ENCODE measurements at places on chromosomes 1 and 21.
A peak's percentile ranks its signal among the peaks of the same experiment; 100 is the strongest.

- no peak for DNase-seq
Measured at GRCh38 chr1:247884797-247885413, 10.5 kb upstream of the OR2W3 start.

DNA sequence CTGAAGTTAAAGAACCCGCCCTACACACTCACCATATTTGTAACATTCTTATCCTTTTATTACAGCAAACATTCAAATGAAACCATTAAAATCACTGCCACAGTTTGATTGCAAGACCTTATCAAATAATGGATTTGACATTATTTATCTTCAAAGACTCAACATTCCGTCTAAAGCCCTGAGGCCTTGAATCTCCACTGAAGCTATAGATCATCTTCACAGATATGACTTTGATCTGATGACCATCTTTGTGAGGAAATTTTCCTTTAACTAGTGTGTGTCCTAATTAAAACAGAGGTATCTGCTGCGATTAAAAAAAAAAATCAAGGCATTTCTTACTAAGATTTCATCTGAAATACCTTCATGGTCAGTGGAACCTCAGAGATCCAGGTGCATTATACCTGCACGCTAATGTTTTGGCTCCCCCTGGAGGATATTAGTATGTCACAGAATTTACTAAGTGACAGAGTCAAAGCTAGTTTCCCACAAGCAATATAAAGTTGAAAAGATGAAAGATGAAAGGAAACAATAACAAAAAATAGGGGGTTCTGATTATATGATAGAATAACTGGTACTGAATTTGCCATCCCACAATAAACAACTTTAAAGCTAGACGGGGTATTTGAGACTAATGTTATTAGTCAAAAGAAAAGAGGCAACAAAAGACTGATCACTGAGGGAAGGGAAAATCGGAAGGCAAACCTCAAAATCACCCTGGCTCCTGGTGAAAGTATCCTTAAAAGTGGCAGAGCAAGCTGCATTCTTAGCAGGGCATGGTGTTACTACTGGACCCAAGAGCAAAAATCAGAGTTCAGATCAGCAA is 923.4 kb downstream of the NCAM2 start:
- peak; percentile 81 for DNase-seq

DNA sequence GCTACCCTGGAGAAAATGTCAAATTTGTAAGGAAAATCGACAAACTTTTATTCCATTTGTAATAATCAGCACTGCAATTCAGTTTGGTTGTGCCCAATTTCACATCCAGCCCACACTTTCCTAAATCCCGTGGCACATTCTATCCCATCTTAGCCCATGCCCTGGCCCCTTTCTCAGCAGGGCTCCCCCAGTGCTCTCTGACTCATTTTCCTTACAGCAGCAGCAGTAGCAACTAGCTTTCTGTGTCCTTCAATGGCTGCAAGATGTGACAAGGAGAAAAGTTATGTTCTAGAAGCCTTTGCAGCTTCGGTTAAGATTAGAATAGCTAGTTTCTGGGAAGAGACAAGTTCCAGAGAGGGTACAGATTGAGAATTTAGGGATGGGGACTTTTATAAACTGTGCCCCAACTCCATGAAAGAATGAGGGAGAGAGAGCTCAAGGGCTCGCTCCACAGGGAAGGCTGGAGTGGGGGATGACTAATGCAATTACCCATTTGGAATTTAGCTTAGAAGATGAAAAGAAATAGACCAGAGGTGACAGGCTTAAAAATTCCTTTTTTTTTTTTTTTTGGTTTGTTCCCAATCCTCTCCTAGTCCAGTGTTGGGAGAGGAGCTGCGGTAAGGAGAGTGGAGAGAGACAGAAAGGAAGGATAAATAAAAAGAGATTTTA is 47.0 kb upstream of the POU2F1 start:
- DNase-seq, result no peak

DNA sequence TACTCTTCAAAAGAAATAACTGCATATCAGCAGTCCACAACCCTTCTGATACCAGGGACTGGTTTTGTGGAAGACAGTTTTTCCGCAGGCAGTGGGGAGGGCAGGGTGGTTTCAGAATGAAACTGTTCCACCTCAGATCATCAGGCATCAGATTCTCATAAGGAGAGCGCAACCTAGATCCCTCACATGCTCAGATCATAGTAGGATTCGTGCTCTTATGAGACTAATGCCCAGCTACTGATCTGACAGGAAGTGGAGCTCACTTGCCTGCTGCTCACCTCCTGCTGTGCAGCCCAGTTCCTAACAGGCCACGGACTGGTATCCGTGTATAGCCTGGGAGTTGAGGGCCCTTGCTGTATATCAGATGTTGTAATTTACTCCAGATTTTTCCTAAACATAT is 11.5 kb downstream of the RO60 start:
- DNase-seq, result peak; percentile 20

- DNase-seq, result no peak
Measured at GRCh38 chr1:44673675-44674112, 587 bp downstream of the TMEM53 start.

GRCh38 chr1:46757247-46757955 is 38.5 kb upstream of the EFCAB14 start:
- peak; percentile 67 for DNase-seq

DNA sequence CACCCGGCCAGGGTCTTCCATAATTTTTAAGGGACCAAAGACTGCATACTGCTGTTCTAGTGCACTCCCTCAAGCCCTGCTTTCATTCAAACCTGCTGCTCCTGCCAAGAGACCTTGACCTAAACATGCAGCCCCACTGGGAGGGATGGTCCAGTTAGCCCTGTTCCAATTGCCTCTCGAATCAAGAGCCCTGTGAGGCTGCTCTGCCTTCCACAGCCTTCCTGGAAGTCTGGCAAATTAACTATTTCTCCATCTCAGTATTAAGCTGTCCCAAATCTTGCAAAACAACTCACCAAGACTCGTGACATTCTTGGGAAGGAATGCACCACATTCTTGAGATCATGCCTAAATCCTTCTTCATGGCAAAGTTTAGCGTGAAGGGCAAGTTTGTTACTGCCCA is 231.3 kb downstream of the C1orf94 start:
- DNase-seq, result no peak

GRCh38 chr1:201982082-201982622 is 296 bp upstream of the RNPEP start:
- peak; percentile 37 for DNase-seq

GRCh38 chr1:51515312-51515960 is 3.6 kb downstream of the EPS15 start:
- no peak for DNase-seq

GRCh38 chr21:39850333-39850732 is 16.9 kb upstream of the PCP4 start:
- no peak for DNase-seq

- peak; percentile 49 for DNase-seq
Measured at GRCh38 chr1:62887799-62888507, 104.0 kb downstream of the ATG4C start.

DNA sequence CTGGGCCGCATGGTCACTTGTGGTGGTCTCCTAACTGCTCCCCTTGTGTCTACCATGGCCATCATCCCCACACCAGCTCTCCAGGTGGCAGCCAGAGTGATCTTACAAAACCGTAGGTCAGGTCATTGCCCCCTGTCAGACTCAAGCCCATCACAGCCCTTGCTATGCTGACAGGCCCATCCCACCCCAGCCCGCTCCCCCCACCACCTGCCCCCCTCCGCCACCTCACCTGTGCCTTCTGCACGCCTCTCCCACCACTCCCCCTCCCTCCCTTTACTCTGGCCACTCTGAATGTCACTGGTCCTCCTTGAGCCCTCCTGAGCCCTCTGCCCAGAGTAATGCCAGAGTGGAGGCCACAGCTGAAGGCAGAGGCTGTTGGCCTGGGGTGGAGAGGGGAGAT is 28.5 kb downstream of the TEX35 start:
- DNase-seq, result no peak

GRCh38 chr1:112247036-112247597 is 148.9 kb upstream of the CTTNBP2NL start:
- DNase-seq, result no peak

GRCh38 chr1:229886636-229887035 is 180.4 kb upstream of the GALNT2 start:
- no peak for DNase-seq

DNA sequence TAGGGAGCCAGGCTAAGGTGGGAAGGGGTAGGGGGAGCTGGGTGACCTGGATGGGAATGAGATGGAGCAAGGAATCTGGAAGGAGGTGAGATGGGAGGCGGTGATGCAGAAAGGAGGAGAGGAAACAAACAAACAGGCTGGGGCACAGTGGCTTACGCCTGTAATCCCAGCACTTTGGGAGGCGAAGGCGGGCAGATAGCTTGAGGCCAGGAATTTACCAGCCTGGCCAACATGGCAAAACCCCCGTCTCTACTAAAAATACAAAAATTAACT is 10.8 kb downstream of the CRABP2 start:
- peak; percentile 61 for DNase-seq

- no peak for DNase-seq
Measured at GRCh38 chr1:173330149-173330951, 123.2 kb upstream of the TNFSF4 start.

DNA sequence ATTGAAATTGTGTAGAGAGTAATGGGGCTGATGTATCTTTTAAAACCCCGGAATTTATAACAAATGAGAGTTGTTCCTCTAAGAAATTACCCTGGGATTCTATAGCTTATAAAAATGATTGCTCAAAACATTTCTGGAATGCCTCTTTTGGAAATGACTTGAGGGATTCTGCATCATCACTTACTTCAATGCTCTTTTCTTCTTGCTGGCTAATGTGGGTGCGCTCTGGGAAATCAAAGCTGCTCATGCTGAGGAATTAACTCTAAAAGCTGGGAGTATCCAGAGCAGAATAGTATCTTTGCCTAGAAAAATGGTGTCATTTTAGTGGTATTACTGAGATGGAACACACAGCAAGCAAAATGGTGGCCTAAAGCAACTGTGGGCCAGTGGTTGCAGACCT is 23.0 kb upstream of the TBX15 start:
- DNase-seq, result no peak

DNA sequence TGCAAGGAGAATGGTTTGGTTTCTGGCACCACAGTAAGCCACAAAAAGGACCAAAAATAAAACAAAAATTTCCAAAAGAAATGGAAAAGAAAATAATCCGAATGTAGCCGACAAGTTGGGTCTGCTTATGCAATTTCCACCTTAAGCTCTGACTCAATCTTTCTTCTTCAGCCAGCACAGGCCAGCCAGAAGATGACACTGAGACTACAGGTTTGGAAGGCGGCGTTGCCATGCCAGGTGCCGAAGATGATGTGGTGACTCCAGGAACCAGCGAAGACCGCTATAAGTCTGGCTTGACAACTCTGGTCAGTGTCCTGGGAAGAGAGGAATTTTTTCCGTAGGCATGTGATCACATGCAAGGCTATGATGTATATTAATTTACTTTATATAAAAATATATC is 23.4 kb downstream of the PDPN start:
- no peak for DNase-seq

GRCh38 chr1:116544588-116545358 is 26.1 kb downstream of the CD58 start:
- DNase-seq, result no peak

GRCh38 chr21:26519142-26519541 is 53.9 kb downstream of the CYYR1 start:
- DNase-seq, result no peak

- DNase-seq, result no peak
Measured at GRCh38 chr1:70426154-70427131, 15.4 kb downstream of the CTH start.

- no peak for DNase-seq
Measured at GRCh38 chr1:14599800-14600199, 1.3 kb downstream of the KAZN start.

DNA sequence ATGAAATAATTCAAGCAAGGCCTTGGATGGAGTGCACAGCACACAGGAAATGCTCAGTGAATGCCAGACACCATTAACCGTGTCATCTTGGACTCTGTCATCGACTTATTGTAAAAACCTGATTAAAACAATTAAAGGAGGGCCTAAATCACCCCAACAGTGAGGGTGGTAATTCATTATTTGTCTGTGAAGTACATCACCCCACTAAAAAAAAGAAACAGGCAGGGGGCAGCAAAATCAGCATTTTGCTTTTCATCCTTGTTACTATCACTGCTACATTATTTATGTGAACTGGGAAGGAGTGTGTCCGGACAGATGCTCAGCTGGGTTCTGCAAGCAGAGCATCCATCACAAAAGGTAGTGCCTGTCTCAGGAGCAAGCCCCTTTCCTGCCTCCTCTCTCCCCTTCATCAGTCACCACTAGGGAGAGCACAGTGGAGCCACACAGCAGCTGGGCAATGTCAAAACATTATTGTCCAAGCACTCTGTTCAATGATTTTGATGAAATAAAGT is 98.5 kb downstream of the RERE start:
- DNase-seq, result peak; percentile 70

DNA sequence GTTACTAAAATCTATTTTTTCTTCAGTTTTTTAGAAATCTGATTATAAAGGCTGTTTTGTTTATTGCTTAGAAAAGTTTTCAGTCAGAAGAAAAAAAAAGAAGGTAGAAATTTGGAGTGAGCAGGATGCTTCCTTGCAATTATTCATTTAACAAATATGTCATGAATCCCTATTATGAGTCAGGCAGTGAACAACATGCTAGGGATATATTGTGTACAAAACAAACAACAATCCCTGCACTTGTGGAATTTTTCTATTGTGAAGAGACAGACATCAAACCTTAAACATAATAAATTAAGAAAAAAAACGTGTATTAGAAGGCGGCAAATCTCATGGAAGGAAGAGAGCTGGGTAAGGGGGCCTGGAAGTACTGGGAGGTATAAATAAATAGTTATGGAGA is 664.1 kb upstream of the CAMK1G start:
- no peak for DNase-seq

DNA sequence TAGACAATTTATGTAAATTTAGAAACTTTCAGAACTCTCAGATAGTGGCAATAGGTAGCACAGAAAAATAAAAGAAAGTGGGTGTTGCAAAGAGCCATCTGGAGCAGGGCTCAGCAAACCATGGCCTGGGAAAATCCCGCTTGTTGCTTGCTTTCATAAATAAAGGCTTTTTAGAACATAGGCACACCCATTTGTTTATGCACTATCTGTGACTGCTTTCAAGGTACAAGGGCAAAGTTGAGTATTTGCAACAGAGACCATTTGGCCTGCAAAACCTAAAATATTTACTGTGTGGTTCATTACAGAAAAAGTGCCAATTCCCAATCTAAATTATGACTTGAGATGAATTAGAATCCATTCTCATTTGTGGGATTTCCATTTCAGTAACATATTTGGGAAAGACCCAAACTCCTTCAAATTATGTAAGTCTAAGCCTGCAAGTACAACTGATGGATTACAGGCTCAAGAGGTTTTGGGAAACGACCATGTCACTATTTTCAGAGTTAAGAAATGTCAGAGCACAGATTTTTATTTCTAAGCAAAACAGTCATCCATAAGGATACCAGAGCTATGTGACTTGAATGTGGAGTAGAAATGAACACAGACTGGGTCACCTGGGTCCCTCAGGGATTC is 43.5 kb upstream of the DPT start:
- no peak for DNase-seq
